ENCODE measurements at places on chromosomes 13 and 19.
A peak's percentile ranks its signal among the peaks of the same experiment; 100 is the strongest.

- DNase-seq, result no peak
These were observed 1661.8 kb upstream of the SPRY2 start for GRCh38 chr13:82002710-82003109.

DNA sequence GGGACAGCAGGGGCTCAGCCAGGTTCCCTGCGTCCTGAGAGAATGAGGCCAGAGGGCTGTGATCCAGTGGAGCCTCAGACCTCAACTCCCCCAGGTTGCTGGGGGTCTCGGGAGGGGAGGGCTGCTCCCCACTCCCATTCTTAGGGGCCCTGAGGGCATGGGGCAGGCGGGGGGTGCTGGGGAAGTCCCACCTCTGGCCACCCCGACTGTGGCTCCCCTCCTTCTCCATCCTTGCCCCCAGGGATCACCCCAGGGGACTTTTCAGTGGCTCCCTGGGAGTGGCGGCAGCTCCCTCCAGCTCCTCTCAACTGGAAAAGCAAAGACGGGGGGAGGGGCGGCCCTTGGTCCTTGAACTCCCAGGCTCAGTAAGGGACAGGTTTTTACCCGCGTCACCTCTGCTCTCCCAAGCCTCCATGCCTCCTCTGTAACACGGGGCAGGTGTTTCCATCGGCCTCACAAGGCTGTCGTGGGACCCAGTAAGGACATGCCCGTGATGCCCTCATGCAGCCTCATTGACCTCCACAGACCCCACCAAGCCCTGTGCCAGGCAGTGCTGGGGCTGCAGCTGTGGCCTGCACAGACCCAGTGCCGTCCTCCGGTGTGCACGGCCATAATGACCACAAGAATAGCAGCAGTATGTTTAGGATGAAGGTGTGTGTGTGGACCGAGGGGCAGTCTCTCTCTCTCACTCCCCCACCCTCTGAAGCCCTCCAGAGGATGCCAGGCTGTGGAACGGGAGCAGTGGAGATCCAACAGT lies 11.6 kb upstream of the TOMM40 start:
- DNase-seq, result no peak

DNA sequence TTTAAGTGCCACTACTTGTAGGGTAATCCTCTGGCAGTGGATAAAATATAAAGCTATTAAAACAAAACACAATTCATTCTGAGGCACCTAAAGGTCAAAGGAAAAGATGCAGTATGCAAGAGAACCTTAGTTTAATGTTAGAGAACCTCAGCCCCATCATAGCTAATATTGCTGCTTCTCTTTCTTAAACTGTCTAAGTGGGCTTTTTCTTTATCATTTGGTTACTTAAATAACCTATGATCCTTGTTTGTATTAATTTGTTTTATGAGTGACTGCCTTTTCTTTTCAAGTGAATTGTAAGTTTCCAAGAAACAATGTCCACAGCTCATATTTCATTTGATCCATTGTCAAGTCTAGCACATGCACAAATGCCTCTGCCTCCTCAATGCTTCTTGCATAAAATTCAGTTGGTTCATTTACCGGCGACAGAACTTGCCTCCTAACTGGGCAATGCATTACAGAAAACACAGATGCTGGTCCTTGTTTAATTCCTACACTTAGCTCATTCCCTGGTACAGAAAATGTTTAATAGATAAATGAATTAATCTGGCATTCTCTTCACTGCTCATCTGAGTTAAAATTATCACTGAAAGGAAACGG lies 1049.8 kb downstream of the OLFM4 start:
- DNase-seq, result no peak

- DNase-seq, result no peak
These were observed 152.6 kb downstream of the KLF12 start for GRCh38 chr13:73981595-73981994.

GRCh38 chr13:44825953-44826352 lies 163.3 kb downstream of the NUFIP1 start:
- no peak for DNase-seq

DNA sequence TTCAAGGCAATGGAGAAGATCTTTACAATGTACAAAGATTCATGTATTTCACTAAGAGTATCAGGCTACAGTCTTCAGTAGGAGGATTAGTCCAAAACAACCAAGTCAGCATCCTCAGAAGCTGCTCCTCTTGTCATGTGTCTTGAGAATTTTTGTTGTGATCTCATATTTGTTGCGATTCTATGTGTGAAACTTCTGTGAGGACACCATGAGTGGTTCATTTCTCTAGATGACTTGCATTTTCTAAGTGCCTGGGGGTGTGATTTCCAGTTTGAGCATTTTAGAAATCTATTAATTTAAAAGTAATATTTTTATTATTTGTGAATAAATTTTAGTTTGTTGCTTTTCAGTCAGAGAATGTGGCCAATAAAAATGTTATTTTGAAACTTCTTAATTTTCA lies 94.5 kb downstream of the RAP2A start:
- DNase-seq, result no peak

GRCh38 chr19:1584500-1585242 lies 8.0 kb downstream of the MBD3 start:
- no peak for DNase-seq

DNA sequence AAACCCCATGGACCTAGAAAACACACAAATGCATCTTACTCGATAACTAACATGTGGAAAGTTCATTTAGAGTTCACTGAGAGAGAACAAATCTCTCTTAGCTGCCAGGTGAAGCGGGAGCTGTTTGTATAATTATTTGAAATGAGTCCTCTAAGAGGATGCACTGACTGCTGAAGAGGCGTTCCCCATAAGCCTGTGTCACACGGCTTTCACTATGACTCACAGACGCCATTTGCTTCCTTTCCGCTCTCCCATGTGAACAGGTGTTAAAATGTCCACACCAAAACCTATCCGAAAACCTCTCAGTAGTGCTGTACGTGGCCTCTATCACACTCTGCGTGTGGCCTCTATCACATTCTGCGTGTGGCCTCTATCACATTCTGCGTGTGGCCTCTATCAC lies 101.8 kb downstream of the SOX1 start:
- DNase-seq, result no peak

DNA sequence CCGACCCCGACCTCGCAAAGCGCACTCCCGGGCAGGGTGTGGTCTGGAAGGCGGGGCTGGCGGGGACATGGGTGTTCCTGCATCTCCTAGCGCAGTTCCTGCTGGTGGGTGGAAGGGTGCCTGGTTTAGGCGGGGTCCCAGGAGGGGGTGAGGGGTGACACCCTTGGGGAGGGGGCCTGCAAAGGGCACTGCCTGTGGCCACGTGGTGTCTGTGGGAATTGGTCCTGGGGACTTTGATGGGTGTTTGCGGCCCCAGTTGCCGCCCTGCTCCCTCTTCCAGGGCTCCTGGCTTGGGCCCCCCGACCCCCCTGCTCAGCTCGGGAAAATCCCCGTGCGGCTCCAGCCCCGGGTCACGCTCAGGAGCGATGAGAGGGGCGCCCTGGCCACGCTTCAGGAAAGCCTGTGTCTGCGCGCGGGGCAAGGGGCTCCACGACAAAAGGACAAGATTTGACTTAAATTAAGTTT lies 19.1 kb downstream of the WTIP start:
- DNase-seq, result no peak

GRCh38 chr19:29277102-29277501 lies 64.2 kb upstream of the UQCRFS1 start:
- DNase-seq, result no peak

DNA sequence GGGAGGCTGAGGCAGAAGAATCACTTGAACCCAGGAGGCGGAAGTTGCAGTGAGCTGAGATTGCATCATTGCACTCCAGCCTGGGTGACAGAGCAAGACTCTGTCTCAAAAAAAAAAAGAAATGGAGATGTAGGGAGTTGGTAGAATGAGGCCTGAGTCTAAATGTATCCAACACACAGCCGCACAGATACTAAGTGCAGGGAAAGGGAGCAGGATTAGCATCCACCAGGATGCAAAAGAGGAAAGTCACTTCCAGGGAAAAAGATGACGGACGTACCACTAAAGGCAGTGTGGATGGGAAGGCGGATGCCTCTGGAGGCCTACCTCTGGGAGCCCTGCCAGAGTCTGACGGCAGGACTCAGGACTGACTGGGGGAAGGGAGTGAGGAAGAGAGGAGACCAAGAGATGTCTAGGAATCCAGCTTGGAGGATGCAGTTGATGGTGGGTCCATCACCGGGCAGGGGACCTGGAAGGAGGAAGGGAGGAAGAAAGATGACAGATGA lies 6.8 kb downstream of the FAM98C start:
- DNase-seq, result no peak

DNA sequence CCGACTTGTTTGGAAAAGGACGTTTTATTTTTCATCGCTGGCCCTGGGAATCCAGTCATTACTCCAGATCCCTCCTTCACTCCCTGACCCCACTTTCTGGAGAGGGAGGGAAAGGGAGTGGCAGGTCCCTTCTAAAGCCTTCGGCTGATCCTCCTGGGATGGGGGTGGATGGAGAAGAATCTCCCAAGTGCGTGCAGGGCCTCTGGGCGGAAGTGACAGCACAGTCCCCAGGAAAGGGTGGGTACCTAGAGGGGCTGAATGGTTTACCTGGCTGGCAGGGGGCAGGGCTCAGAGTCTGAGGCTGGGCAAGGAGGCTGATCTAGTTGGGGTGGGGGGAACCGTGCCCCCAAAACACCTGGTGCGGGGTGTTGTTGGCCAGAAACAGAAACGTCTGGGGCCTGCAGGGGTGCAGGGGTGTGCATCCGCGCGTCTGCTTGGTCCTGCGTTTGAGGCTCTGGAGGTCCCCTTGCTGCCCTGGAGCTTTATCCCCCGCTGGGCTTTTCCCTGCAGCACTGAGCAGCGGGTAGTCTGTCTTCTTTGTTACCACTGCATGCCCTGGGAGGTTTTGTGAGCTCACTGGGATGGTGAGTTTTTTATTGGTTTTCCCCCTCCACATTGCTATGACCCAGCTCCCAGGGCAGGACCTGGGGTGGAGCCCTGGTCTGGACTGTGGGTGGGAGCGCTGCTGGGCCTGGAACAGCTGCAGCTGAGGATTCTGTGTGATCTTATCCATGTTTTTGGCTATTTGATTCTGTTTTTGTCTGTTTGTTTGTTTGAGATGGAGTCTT lies 3.0 kb upstream of the ZNF628 start:
- DNase-seq, result no peak

- DNase-seq, result no peak
These were observed 2.0 kb downstream of the ZNF57 start for GRCh38 chr19:2902590-2903218.

- no peak for DNase-seq
These were observed 9.7 kb downstream of the R3HDM4 start for GRCh38 chr19:903266-903797.

DNA sequence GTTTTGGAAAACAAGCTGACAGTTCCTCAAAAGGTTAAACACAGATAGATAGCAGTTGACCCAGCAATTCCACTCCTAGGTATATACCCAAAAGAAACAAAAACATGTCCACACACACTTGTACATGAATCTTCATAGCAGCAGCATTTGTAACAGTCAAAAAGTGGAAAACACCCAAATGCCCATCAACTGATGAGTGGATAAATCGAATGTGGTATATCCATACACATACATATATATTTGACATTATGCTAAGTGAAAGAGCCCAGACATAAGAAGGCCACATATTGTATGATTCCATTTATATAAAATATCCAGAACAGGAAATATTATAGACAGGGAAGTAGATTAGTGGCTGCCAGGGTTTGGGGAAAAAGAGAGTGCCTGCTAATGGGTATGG lies 7.9 kb upstream of the HMGB1 start:
- no peak for DNase-seq

DNA sequence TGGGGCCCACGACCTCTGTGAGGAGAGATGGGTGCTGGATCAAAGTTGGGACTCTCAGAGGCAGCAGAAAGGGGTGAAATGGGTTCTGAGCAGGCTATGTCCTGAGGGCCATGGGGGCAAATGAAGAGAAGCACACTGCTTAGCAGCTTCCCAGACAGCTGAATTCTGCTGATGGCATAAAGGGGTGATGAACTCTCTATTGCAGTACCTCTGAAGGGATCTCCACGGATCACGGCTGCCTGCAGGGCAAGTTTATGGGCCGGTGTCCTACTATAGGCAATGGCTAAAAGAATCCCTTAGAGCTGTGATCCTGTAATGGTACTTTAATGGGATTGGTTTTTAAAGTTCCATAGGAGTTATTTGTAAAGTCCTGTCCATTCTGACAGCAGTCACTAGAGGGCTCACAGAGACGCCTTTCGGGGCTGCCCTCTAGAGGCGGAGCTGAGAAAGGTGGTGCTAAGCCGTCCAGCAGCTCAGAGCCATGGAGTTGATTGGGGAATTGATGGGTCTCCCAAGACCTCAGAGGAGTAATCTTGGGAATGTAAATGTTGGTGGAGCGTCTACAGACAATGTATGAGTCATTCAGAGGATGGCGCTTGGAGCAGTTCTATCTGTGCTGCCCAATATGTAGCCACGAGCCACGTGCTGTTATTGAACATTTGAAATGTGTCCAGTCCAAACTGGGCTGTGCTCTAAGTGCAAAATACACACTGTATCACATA lies 287.3 kb downstream of the COG6 start:
- DNase-seq, result peak; percentile 63

- no peak for DNase-seq
These were observed 79.5 kb upstream of the ZNF835 start for GRCh38 chr19:56751078-56751489.

DNA sequence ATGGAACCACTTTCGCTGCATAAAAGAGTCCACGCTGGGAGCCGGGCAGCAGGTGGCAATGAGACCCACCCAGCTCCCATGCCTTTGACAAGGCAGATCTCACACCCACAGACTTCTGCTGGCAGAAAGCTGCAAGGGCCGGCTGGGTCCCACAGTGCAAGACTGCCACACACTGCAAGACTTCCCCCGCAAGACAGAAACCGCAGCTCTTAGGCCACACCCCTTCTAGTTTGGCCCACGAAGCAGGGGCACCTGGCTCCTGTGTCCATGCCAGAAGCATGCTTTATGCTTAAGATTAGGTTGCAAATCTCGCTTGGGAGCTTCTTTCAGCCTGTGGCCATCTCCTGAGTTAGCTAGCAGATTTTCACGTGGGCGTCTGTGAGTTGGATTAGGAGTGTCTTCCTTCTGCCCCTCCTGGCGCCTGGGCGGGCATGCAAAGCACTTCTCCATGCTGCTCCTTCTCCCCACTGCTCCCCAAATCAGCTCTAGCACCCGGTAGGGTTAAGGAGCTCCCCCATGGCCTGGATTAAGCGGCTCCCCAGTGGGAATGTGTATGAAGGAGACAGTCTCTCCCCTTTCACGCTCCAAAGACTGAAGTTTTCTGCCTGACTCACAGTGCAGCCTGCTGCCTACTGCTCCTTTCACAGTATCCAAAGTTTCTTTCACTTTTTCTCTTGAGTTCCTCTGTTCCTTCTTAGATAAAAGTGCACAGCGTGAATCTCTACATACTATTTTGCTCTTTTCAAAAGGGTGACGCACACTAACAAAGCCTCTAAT lies 17.7 kb downstream of the GPC6 start:
- DNase-seq, result no peak

DNA sequence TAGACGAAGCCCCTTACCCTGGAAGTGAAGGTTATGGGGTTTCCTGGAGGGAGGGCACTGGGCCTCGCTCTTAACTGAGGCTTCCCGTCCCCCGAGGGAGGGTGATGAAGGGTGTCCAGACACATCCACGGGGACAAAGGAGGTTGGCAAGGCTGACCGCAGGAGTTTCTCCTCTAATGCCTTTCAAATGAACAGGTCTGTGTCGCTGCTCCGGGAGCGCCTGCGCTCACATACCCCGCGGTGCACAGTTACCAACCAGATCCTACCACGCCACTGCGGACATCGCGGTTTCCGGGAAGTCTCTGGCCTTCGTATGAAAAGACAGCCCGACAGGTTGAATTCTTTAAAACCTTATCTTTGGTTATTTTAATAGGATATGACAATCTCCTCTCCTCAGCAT lies 41.3 kb downstream of the IRS2 start:
- DNase-seq, result no peak

- no peak for DNase-seq
These were observed 120.1 kb upstream of the GPR12 start for GRCh38 chr13:26880735-26881134.
